ENCODE measurements at places on chromosomes 5 and 9. TPM values are rescaled to one million over a fixed set of nuclear protein-coding genes. Genes with fewer than 3 reads are reported as not detected.

SURF1 gene
- total RNA-seq, result 52.2 TPM

ZDHHC11B gene
- total RNA-seq, result 0.41 TPM

ENC1 gene
- 18.9 TPM for total RNA-seq

FUT7 gene
- total RNA-seq, result not detected

PCDHA3 gene
- not detected for total RNA-seq

DNA sequence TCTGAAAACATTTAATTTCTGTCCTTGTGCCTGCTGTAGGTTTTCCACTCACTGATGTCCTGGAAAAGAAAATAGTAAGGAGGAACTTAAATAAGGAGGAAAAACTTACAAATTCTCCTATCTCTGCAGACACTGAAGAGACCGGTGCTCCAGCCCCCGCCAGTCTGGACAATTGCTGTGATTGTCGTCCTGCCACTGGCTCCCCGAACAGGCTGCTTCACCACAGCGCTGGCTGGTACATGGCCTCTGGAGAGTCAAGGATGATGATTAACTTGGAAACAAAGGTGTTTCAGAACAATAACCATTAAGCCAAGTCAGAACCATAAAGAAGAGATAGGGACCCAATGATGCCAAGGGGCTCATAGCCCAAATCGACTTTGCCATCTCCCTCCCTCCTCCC lies 7.3 kb downstream of the PLAC8L1 start:
- DNase-seq, result no peak

GRCh38 chr9:135906291-135907005 lies 898 bp downstream of the CAMSAP1 start:
- peak; percentile 61 for DNase-seq

DNA sequence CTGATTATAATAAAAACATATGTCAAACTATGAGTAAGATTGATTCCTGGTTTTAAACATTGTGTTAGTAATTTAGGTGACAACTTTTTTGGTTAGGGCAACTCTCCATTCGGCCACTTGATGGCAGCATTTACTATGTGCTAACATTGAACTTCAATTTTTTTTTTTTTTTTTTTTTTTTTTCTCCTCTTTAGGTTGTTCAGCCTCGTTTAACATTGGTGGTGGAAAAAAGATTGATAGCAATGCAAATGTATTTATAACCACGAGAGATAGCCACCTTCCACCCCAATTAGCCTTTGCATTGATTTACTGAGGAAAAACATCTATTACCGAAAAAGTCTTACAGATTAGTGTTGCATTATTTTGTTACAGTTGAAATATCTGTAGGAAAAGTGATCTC lies 159.1 kb downstream of the CSNK1G3 start:
- peak; percentile 80 for DNase-seq

- no peak for DNase-seq
These were observed 60.6 kb upstream of the AFAP1L1 start for GRCh38 chr5:149210968-149211490.

GRCh38 chr5:154575546-154576428 lies 97.8 kb upstream of the HAND1 start:
- DNase-seq, result no peak

GRCh38 chr9:136921307-136921706 lies 23.2 kb downstream of the FBXW5 start:
- DNase-seq, result no peak

DNA sequence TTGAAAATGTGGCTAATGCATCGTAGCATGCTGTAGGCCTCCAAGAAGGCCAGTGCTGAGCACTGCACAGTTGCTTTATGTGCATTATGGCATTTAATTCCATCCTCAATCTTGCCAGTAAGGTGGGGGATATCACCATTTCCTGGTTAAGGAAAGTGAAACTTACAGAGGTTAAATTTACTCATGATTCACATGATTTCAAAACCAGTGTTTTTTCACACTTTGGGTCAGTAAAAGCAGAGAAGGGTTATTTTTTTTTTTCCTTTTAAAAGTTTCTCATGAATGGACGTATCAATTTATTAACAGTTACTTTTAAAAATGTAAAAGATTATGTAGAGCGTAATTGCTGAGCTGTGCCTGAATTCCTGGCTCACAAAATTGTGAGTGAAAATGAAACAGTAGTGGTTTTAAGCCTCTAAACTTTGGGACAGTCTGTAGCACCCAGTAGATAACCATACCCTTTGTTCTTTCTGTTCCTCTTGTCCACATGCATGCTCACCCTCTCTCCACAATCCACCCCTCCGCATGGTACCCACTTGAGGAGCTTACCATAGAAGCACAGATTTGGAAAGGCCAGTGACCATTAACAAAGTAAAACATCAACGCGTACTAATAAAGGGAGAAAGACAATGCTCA lies 21.2 kb downstream of the MAST4 start:
- DNase-seq, result no peak

DNA sequence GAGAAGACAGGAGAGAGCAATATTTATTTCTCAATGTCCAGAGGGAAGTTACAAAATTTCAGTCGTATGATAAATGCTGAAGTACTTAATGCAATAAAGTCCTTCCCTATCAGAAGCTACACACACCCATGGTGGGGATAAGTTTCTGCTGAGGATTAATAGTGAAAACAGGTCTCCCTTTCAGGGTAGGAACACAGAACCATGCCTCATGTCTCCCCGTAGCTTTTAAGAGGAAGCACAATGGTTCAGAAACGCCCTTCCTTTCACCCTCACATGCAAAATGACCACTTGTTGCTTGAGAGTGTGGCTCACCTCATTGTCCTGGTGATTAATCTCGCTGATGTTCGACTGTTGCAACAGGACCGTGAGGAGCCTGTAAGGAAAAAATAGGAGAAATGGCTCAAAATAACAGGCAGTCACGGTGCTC lies 73.6 kb downstream of the ANKRD55 start:
- DNase-seq, result no peak

DNA sequence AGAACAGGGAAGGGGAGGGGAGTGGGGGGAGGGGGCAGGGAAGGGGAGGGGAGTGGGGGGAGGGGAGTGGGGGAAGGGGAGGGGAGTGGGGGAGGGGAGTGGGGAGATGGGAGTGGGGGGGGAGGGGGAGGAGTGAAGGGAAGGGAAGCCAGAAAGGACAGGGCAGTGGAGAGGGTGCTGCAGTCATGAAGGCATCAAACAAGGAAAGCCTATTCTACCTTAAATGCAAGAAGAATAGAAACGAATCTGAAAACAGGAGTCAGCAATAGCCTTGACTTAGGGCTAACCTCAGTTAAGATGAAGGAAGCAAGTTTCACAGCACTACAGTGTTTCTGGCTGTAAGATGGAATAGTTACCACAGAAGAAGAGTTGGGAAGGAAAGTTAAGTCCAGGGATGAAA lies 59.5 kb downstream of the CAMSAP1 start:
- no peak for DNase-seq

- DNase-seq, result no peak
These were observed 55.8 kb upstream of the PTCH1 start for GRCh38 chr9:95572381-95573151.

- peak; percentile 87 for DNase-seq
These were observed 12.2 kb downstream of the CXXC5 start for GRCh38 chr5:139660105-139660922.

- peak; percentile 83 for DNase-seq
These were observed 2.6 kb downstream of the GLIS3 start for GRCh38 chr9:4297151-4297785.

DNA sequence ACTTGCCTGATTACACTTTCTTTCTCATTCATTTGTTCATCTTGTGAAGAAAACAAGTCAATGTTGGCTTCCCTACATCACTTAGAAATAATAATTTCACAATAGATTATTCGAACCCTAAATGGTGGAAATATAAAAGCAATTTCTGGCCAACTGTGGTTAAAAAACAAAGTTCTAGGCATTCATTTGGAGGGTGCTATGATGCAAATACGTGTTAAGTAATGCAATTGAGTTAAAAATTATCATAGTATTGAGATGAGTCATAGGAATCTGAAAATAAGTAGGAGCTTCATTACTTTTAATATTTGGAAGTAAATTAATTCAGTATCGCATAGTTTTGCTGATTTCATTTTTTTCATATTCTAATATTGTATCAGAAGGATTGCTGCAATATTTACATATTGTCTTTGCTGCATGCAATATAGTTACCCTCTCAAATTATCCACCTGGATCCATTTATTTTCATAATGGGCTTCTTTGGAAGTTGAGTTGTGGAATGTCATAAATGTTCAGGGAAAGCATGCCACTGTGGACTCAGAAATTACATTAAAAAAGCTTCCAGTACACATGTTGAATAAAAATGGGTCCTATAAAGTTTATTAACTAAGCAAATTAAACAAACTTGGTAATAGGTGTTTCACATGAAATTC lies 647.7 kb upstream of the WWC1 start:
- DNase-seq, result no peak

- no peak for DNase-seq
These were observed 217.4 kb downstream of the DMRT2 start for GRCh38 chr9:1267581-1267980.

DNA sequence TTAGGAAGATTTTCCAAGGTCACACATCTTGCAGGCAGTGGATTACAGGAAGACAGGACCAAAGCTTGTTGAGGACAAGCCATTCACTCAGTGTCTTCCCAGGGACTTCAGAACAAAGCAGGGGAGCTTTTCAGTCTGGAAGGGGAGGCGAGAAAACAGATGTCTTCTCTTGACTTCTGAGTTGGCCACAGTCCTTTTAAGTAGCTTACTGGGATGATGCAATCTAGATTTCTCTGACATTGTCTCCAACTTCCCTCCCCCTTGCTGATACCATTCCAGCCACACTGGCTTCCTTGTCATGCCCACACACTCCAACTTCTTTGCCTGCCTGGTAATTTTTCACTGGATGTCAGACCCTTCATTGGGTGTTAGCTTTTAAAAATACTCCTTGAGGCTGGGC lies 174.2 kb upstream of the TBC1D2 start:
- no peak for DNase-seq

DNA sequence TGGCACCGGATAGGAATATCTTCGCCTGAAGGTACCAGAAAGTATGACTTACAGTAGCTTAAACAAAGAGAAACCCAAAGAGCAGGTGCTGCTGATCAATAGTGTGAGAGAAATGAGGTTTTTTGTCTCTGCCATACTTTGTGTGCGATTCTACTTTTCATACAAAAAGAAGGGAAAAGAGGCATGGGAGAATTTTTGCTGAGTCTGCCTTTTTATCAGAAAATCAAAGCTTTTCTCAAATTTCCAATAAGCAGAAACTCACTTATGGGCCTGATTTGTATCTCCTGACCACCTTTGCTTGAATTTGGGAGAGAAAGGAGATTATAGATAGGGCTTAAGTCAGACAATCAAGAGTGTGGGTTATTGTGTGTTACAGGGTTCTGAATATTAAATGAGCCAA lies 65.5 kb upstream of the TAF11L2 start:
- DNase-seq, result no peak

DNA sequence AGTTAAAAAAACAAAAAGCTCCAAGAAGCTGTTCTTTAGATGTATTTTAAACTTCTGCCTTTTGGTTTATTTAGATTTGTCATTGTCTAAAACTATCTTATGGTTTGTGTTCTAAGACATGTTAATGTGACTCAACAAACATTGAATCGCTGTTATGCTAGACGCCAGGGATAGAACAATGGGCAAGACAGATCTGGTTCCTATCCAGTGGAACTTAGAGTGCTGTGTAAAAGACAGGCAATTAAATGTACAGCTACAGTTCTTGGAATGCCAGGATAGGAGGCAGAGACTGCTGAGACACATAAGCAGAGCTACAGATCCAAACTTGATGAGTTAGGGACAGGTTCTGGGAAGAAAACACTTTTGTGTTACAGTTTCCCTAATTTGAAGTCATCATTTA lies 22.4 kb downstream of the LYRM7 start:
- DNase-seq, result no peak

DNA sequence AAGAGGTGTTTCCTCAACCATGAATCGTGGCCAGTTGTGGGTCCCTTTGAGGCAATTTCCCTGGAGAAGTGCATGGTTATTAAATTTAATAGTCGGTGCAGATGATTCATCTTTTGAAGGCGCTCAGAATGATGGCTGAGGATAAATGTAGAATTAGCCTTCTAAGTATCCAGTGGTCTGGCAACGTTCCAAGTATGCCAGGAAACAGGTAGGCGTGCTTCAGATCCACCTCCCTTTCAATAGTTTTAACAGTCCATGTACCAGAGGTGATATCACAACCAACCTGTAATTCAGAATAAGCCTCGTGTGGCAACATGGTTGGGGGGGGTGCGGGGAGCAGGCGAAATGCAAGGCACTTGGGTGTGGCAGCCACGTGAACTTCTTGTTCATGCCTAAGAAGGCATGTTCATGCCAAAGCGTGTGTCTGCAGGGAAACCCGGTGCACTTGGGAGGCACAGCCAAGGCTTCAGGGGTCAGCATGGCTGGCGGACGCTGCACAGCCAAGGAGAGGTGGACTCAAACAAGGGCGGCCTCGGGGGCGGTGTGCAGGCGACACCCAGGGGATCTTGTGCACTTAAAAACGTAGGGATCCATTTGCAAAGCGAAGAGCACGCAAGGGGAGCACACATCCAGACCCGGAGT lies 5.2 kb upstream of the NKD2 start:
- peak; percentile 39 for DNase-seq

- no peak for DNase-seq
These were observed 25.8 kb downstream of the SLC22A4 start for GRCh38 chr5:132319975-132320374.
